Activated CD4-positive, alpha-beta T cell treated with anti-CD3 and anti-CD28 coated beads for 36 hours (primary cell): ENCODE measurements at places on chromosomes 13 and 19. TPM values are rescaled to one million over a fixed set of nuclear protein-coding genes. Genes with fewer than 3 reads are reported as not detected.

The IL4I1 gene
- total RNA-seq = 22.2 TPM

The PRKD2 gene
- total RNA-seq = 78.3 TPM

The NCAN gene
- not detected for total RNA-seq

GRCh38 chr19:14439014-14439413, 5.9 kb downstream of the PKN1 start:
- no peak for DNase-seq
